ENCODE measurements at places on chromosomes 7 and 10.

- DNase-seq, result no peak
Observed at GRCh38 chr7:122597277-122597676, 101.6 kb downstream of the RNF133 start.

GRCh38 chr7:151411551-151411950 lies 1.7 kb upstream of the WDR86 start:
- no peak for DNase-seq

- DNase-seq, result no peak
Observed at GRCh38 chr7:33459340-33459751, 330.0 kb downstream of the BBS9 start.

- DNase-seq, result no peak
Observed at GRCh38 chr7:110358028-110358427, 732.9 kb upstream of the LRRN3 start.

DNA sequence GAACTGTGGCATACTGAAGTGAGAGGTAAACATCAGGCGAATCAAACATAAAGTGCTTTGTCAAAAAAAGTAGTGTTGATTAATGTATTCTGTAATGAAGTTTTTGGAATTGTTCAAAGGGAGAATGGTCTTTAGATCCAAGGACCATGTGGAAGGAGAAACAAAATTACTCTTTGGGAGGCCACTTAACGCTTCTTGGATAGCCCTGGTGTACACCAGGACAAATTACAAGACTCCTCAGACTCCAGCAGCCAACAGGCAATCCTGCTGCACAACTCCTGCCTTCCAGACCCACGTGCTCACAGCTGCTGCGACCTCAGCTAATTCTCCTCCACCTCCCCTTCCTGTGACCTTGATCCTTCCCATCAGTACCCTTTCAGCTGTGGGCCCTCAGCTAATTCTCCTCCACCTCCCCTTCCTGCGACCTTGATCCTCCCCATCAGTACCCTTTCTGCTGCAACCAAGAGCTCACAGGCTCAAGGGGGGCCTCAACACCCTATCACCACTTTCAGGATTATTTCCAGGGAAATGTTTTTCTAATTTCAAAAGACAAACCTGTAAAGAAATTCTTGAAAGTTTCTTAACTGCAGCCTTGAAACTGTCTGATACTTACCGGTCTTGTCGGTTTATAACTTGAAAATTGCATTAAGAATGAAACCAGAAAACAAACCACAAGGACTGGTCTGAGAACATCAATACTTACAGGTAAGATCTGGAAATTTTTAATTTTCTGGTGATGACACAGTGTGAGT lies 29.7 kb upstream of the DDC start:
- no peak for DNase-seq

DNA sequence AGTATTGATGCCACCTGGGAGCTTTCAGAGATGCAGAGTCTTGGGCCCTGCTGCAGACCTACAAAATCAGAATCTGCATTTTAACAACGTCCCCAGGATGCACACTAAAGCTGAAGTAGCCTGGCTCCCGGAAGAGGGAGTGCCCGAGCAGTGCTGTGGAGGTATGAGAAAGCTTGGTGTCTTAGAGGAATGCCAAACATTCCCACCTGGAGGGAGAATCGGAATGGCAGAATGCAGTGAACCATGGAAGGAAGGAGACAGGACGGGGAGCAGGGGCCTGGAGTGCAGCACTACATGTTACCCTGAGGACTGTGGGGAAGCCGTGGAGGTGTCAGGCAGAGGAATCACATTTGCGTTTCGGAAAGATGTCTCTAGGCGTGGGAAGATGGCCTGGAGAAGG lies 90.9 kb downstream of the AOAH start:
- no peak for DNase-seq

DNA sequence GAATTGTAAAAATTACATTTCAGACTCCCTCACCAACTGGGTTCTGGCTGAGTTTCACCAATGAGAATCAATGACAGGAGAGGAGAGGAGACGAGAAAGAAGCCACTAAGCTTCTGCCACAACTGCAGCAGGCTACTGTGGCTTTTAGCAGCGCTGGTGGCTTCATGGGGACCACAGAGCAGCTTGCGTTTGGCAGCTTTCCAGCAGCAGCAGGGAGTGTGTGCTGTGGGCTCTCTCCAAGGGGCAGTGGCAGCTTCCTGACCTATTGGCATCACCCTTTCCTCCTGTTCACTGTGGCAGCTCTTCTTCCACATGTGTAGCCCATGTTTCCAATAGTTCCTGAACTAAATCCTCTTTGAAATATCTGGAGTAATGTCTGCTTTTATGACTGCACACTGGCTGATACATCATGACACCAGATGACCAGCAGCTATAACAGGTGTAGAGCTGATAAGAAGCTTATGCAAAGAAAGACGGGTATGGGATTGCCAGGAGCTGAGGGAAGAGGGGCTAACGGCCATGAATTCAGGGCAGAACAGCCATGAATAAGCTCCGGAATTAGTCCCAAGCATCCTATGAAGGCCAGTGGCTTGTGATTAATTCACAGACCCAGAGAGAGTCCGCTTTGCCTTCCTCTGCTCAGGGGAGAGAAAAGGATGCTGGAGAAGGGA lies 46.8 kb downstream of the KCNH2 start:
- no peak for DNase-seq

GRCh38 chr10:59905731-59906416 lies 482 bp downstream of the CCDC6 start:
- DNase-seq, result no peak

- DNase-seq, result no peak
Observed at GRCh38 chr7:41085244-41085643, 617.6 kb downstream of the INHBA start.

DNA sequence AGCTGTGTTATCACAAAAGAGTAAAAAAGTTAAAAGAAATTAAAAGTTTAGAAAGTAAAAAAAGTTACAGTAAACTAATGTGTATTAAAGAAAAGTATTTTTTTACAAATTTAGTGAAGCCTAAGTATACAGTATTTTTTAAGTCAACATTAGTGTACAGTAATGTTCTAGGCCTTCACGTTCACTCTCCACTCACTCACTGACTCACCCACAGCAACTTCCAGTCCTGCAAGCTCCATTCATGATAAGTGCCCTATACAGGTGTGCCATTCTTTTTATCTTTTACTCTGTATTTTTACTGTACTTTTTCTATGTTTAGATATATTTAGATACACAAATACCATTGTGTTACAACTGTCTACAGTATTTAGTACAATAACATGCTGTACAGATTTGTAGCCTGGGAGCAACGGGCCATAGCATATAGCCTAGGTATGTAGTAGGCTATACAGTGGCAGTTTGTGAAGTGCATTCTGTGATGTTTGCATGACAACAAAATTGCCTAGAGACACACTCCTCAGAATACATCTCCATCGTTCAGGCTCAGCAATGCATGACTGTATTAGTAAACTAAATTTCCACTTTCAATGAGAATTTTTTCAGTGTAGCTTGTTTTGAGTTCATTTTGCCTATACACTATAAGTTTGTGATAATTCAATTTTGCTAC lies 539.9 kb upstream of the C7orf33 start:
- no peak for DNase-seq

DNA sequence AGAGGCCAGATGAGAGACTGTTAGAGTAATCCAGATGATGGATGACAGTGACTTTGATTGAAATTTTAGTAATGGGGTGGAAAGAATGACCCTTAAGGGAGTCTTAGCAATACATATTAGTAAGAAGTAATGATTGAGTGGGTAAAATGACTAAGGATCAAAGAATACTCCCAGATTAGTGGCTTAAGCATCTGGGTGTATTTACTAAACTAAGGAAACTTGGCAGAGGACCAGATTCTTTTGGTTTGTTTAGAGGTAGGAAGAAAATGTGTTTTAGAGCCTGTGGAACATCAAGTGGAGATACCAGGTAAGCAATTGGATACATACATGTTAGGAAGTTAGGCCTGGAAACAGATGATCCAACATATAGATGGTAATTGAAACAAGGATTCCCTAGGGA lies 58.8 kb upstream of the ADRA2A start:
- no peak for DNase-seq

- no peak for DNase-seq
Observed at GRCh38 chr7:143305423-143306070, 10.4 kb upstream of the CLCN1 start.
